Mesothelial cell of epicardium (in vitro differentiated cells): ENCODE measurements at places on chromosomes 5 and 9. TPM values are rescaled to one million over a fixed set of nuclear protein-coding genes. Genes with fewer than 3 reads are reported as not detected.

Gene NOTCH1
- total RNA-seq, result 104 to 107 TPM (median 104 TPM) in 3 replicates

Gene RALGPS1
- total RNA-seq, result 25.6 to 29.5 TPM (median 26.9 TPM) in 3 replicates

DNA sequence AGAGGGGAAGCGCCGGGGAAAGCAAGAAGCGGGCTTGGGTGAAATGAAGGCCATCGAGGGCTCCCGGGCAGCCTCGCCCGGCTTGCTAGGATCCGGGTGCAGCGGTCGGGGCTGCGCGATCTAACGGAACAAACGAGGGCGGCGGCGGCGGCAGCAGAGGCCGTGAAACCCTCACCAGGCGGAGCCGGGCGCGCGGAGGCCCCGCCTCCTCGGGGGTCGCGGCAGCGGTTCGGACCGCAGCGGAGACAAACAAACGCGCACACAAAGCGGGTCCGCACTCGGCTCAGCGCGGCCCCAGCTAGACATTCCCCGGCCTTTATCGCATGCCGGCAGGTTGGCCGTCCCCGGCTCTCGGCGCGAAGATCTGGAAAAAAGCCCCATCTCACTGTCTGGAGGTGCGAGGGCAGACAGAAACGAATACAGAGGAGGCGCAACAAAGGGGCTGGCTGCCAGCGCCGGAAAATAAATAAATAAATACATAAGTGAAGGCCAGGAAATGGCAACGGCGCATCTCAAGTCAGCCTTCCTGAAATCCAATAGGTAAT, 10.5 kb upstream of the TRIM36 start:
- peaks cover 90% of the 10 kb centered on the region for H3K27me3 ChIP-seq
- H3K36me3 ChIP-seq, result no peaks in the 10 kb centered on the region
- peaks cover 6% of the 10 kb centered on the region for H3K4me1 ChIP-seq
- H3K27ac ChIP-seq, result no peak overlapping the region

Gene PHAX
- total RNA-seq, result 36.8 to 47.3 TPM (median 42.8 TPM) in 3 replicates

- no peak overlapping the region for H3K27ac ChIP-seq
- no peak overlapping the region for H3K4me3 ChIP-seq
- H3K27me3 ChIP-seq, result no peaks in the 10 kb centered on the region
- no peaks in the 10 kb centered on the region for H3K36me3 ChIP-seq
- DNase-seq, result no peak
These were observed 32.7 kb upstream of the KCNMB1 start for GRCh38 chr5:170421826-170422225.

DNA sequence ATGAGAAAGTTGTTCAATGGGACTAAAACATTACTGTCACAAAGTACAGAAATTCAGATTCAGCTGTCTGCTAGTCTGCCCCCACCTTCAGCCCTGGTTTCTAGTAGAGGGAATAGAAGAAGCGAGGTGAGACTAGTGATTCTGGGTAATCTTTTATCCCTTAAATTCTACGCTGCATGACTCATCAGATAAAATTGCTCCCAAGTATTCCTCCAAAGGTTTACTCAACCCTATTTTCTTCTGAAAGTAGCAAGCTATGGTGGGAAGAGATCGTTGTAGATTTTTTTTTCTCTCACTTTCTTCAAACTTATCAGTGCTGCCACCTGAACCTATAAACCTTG, 318.9 kb upstream of the RIOK2 start:
- H3K27ac ChIP-seq, result no peak overlapping the region
- peaks cover 3% of the 10 kb centered on the region for H3K27me3 ChIP-seq

DNA sequence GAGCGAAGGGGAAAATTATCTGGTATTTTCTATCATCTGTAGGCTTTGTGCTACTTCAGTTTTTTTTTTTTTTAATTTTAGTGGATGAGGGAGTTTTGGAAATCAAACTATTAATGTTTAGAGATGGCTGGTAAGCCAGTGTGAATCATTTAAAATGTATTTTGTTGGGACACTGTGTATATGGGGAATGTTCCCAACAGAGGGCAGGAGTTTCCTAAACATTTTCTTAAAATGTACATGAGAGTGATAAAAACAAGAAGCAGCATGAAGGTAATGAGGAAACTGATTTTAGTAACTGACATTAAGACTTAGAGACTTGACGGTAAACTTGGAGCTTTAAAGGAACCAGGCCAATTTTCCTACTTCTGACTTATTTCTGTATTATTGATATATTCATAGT, 68.2 kb upstream of the ITGA2 start:
- DNase-seq, result no peak
- no peaks in the 10 kb centered on the region for H3K27me3 ChIP-seq
- no peak overlapping the region for H3K4me3 ChIP-seq

Gene MCTP1
- 7.9 to 10.2 TPM (median 9.1 TPM) in 3 replicates for total RNA-seq

Gene ITGA2
- 4.1 to 4.7 TPM (median 4.1 TPM) in 3 replicates for total RNA-seq

DNA sequence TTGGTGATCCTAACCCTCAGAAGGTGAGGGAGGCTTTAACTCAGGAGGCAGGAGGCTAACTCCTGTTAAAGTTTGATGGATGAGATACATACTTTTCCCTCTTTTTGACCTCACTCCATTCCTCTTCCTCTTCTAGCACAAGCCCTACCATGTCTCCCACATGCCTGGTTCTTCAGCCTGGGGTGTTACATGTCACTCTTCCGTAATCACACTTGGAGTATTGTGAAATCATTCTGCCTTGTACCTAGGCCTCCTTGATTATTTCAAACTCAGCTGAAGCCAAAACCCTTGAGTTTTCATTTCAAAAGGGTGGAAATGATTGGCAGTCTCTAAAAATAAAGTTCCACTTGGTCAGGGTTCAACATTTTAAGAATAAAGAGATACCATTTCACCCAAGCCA, 1.8 kb downstream of the PLAC8L1 start:
- peaks cover 11% of the 10 kb centered on the region for H3K36me3 ChIP-seq
- no peaks in the 10 kb centered on the region for H3K4me1 ChIP-seq
- DNase-seq, result no peak
- H3K27ac ChIP-seq, result no peak overlapping the region
- H3K27me3 ChIP-seq, result no peaks in the 10 kb centered on the region

- no peaks in the 10 kb centered on the region for H3K36me3 ChIP-seq
- no peak overlapping the region for H3K4me3 ChIP-seq
- H3K4me1 ChIP-seq, result peaks cover 38% of the 10 kb centered on the region
- DNase-seq, result no peak
These were observed 7.7 kb downstream of the FBP1 start for GRCh38 chr9:94631599-94631998.

Gene PCDHGB6
- 74.0 to 76.3 TPM (median 75.7 TPM) in 3 replicates for total RNA-seq

DNA sequence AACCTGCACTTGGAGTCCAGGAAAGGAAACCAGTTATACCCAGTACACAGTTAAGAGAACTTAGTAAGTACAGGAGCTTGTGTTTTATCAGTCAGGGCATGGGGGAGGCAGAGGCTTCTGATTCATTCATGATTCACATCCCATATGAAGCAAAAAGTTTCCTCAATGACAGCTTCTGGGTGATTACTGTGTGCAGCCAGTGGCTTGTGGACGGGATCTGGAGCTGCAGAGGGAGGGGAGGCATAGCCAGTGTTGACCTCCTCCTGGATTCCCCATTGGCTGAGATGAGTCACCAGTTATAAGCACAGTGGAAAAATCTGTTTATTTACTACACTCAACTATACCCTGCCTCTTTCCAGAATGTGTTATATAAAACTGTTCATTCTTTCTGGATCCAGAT, 17.7 kb downstream of the IL31RA start:
- no peak overlapping the region for H3K4me3 ChIP-seq
- no peak overlapping the region for H3K27ac ChIP-seq
- H3K36me3 ChIP-seq, result no peaks in the 10 kb centered on the region
- DNase-seq, result no peak

Gene ZER1
- 37.2 to 39.0 TPM (median 38.7 TPM) in 3 replicates for total RNA-seq

- DNase-seq, result no peak
- no peaks in the 10 kb centered on the region for H3K27me3 ChIP-seq
- H3K4me3 ChIP-seq, result no peak overlapping the region
- peaks cover 44% of the 10 kb centered on the region for H3K36me3 ChIP-seq
- no peak overlapping the region for H3K27ac ChIP-seq
These were observed 13.4 kb downstream of the POMT1 start for GRCh38 chr9:131516100-131516499.

Gene OBP2B
- total RNA-seq, result not detected in 3 replicates

DNA sequence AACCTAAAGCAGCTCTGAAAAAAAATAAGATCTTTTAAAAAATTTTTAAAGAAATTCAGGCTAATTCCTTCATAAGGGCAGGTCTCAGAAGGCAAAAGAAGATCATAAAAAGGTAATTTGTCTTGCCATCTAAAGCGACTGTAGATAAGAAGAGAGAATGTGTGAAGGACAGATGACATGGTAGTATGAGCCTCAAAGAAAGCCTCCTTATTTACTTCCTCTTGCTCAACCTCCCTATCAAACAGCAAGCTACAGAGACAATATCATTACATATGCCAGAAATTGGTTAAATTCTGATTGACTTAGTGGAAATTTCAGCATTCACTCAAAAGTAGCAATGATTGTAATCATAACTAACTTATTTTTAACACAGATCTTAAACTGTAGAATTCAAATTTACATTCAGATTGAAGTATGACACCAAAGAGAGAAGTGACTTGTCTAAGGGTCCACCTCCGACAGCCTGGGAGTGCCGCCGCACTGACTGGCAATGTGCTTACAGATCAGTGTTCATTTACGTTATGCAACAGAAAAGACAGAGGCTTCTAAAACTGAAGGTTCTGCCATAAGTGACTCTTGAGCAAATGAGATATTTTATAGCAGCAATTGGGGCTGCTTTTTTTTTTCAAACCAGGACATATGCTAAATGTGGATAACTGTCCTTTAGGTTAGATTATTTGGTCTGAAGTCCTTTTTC, 132.0 kb downstream of the CEMIP2 start:
- no peak overlapping the region for H3K4me3 ChIP-seq
- H3K4me1 ChIP-seq, result peaks cover 20% of the 10 kb centered on the region
- H3K27me3 ChIP-seq, result no peaks in the 10 kb centered on the region
- no peaks in the 10 kb centered on the region for H3K36me3 ChIP-seq

Gene MEIKIN
- total RNA-seq, result not detected in 3 replicates

- no peak for DNase-seq
- peaks cover 26% of the 10 kb centered on the region for H3K4me1 ChIP-seq
- peak overlapping the region; percentile 95 for H3K4me3 ChIP-seq
These were observed 724 bp downstream of the TCERG1 start for GRCh38 chr5:146447734-146448380.

Gene GLRA1
- not detected in 3 replicates for total RNA-seq

DNA sequence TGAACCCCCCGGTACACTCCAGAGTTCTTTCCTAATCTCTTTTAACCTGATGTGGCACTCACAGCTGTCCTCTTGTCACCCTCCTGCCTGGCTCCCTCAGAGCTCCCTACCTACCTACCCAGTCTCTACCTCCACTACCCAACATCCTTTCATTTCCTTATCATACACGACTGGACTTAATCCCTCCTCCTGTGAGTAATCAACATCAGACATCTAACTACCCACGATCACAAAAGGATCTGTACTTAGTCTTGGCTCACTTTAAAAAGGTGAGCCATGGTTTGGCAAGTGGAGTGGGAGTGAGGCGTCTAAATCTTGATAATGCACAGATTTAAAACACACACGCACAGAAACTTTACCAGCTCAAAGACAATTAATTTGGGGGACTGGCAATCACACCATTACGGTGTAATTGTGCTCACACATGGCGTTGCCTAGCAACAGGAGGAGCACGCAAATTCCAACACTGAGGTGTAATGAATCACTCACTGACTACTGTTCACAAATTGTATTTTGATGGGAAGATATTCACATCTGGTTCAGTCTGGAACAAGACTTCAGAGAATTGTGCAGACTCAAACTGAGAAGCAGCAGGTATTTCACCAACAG, 235.9 kb downstream of the EPB41L4A start:
- peaks cover 12% of the 10 kb centered on the region for H3K4me1 ChIP-seq
- no peaks in the 10 kb centered on the region for H3K27me3 ChIP-seq
- peaks cover 27% of the 10 kb centered on the region for H3K36me3 ChIP-seq
- H3K4me3 ChIP-seq, result no peak overlapping the region
- peak overlapping the region; percentile 7 for H3K27ac ChIP-seq

Gene SLC45A2
- total RNA-seq, result 0.45 to 0.63 TPM (median 0.62 TPM) in 3 replicates

DNA sequence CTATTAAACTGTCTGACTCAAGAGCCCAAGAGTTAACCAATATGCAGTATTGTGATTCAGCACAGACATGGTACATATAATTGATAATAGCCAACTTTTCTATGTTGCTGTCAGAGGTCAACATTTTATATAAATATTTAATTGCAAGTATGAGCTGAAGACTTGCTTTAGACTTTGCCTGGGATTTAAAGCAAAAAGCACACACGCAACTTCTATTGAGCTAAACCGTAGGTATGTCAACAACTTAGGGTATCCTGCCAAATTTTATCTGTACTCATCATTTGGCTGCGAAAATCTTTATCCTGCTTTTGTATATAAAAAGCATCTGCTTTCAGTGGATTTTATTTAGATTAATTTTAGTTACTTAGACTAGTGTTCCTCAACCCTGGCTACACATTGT, 27.4 kb downstream of the UHRF2 start:
- H3K27ac ChIP-seq, result no peak overlapping the region
- no peak for DNase-seq
- no peaks in the 10 kb centered on the region for H3K27me3 ChIP-seq
- H3K4me3 ChIP-seq, result no peak overlapping the region

DNA sequence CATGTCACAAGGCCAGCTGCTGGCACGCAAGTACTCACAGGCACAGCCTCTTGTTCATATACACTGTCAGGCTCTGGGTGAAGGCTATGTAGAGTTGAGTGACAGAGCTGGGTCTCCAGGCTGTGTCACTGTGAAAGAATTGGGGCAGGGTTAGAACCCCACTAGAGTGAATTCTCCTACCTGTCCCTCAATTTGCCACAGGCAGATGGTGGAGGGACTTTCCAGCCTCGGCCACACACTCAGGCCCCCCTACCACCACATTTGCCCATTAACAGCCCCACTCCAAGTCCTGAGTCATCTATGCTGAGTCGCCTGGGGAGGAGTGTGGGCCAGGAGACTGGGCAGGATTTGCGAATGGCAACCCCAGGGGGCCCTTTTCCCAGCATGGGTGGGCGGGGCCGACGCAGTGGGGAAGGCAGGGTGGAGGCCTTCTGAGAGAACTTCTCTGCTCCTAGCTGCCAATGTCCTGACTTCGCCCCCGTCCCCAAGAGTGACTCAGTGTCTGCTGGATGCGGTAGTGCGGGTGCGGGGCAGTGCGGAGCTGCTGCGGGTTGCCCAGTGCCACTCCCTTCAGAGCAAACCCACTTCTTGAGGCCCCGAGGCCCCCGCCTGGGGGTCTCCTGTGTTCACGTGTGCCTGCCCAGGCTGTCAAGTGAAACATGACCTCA, 50.3 kb upstream of the PSD2 start:
- H3K4me3 ChIP-seq, result no peak overlapping the region
- no peak overlapping the region for H3K27ac ChIP-seq
- no peaks in the 10 kb centered on the region for H3K36me3 ChIP-seq
- peaks cover 33% of the 10 kb centered on the region for H3K27me3 ChIP-seq
- peaks cover 50% of the 10 kb centered on the region for H3K4me1 ChIP-seq
- DNase-seq, result no peak

- no peaks in the 10 kb centered on the region for H3K36me3 ChIP-seq
- H3K27ac ChIP-seq, result no peak overlapping the region
- H3K4me1 ChIP-seq, result no peaks in the 10 kb centered on the region
- H3K4me3 ChIP-seq, result no peak overlapping the region
- H3K27me3 ChIP-seq, result peaks cover 59% of the 10 kb centered on the region
- no peak for DNase-seq
These were observed 49.0 kb downstream of the TMEM215 start for GRCh38 chr9:32832346-32832745.

- no peak for DNase-seq
- no peak overlapping the region for H3K27ac ChIP-seq
- H3K4me1 ChIP-seq, result no peaks in the 10 kb centered on the region
- H3K27me3 ChIP-seq, result no peaks in the 10 kb centered on the region
These were observed 229.0 kb upstream of the PAPPA start for GRCh38 chr9:115924669-115924987.

Gene GIN1
- total RNA-seq, result 4.9 to 7.1 TPM (median 5.2 TPM) in 3 replicates

Gene DCANP1
- total RNA-seq, result not detected in 3 replicates

- peaks cover 2% of the 10 kb centered on the region for H3K36me3 ChIP-seq
- peaks cover 16% of the 10 kb centered on the region for H3K4me1 ChIP-seq
- H3K27me3 ChIP-seq, result peaks cover 2% of the 10 kb centered on the region
- DNase-seq, result no peak
These were observed 762 bp upstream of the ST6GALNAC4 start for GRCh38 chr9:127917603-127918002.
